Fibroblast of lung (primary cell): ENCODE measurements at places on chromosomes 2 and 18. TPM values are rescaled to one million over a fixed set of nuclear protein-coding genes. Genes with fewer than 3 reads are reported as not detected.

The SCYGR4 gene
- total RNA-seq, result not detected in 2 replicates

DNA sequence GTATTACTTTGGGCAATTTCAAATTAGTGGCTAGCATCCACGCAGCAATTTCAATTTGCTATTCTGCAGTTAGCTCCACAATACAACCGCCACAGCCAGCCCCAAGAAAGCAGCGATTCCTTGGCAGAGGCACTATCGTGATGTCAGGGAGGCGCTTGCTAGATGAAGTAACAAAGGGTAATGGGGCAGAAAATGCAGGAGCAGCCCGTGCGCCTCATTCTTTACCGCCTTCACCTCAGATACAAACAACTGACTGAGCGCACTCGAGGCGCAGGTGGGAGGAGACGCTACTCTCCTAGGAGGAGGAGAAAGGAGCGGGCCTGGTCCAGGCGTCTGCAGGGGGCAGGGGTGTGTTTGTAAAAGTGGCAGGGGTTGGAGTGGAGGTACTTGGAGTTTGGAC is 76.9 kb upstream of the ASB18 start:
- no peaks in the 10 kb centered on the region for H3K27me3 ChIP-seq
- no peaks in the 10 kb centered on the region for H3K4me1 ChIP-seq
- H3K36me3 ChIP-seq, result no peaks in the 10 kb centered on the region
- DNase-seq, result no peak
- no peak overlapping the region for H3K27ac ChIP-seq

The GALNT14 gene
- under 0.01 and 0.83 TPM in 2 replicates for total RNA-seq

- no peak for DNase-seq
- no peaks in the 10 kb centered on the region for H3K36me3 ChIP-seq
- H3K4me3 ChIP-seq, result peak overlapping the region; percentile 53
- H3K27ac ChIP-seq, result peak overlapping the region; percentile 64
- no peaks in the 10 kb centered on the region for H3K27me3 ChIP-seq
These were observed 592 bp upstream of the MARS2 start for GRCh38 chr2:197704434-197705120.

DNA sequence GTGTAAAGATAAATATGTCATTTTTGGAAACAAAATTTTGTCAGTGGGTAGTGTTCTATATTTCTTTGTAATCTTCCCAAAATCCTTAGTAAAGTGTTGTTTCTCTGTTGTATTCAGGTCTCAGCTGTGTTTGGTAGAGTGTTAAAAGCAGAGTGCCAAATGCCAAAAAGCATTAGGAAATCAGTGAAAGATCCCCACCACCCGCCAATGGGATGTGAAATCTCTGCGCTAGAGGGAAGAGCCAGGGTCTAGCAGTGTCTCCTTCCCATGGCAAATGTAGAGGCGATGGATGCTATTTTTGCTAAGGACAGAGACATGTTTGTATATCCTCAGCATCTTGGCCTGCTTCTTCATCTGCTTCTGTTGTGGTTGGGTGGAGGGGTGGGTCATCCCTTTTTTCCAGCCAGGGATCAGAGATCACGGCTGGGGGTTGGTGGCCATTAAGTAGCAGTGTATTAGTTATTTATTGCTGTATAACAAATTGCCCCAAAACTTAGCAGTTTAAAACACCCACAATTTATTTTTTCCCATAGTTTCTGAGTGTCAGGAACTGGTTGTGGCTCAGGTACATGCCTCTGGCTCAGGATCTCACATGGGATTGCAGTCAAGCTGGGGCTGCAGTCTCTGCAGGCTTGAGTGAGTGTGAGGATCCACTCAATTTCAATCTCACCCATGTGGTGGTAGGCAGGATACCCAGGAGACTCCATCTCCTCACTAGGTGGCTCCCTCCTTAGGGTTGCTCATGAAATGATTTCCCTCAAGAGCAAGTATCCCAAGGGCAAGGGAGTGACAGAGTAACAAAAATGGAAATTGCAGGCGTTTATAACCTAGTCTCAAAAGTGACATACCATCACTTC is 211.9 kb downstream of the MYCN start:
- no peaks in the 10 kb centered on the region for H3K36me3 ChIP-seq
- no peak overlapping the region for H3K27ac ChIP-seq

DNA sequence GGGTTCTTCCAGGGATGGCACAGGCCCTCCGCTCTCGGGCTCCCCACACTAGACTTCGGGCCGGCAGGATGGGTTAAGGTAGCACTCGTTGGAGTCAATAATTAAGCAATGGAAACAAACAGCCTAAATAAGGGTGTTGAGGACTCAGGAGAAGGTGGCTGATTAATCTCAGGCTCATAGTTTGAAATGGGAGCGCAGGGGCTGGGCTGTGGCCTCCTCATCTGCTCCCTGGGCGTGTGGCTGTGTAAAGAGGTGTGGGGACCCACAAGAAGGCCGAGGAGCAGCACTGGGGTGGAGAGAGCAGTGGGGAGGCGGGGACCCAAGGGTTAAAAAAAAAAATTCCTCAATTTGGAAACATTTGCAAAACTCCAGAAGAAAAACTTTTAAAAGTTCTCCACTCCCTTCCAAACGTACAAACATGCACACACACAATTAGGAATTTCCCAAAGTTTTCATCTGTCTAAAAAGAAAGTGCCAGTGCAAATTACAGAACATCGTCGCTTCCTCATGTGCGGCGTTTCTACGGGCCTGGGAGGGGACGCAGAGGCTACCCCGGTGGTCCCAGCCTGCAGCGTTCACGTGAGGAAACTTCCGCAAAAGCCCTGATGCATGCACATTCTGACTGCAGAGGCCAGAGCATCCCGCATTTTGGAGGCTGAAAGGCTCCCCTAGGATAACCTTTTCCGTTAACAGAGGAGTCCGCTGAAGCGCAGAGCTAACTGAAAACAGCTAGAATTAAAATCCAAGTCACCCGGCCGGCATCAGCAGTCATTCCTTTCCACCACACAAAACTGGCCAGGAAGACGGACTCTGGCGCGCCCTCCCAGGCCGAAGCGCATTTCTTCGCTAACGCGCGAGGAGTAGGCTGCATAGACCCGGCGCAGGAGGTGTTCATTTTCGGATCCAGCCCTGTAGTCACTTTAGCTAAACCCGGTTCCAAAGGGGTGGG is 1.0 kb upstream of the TUBB6 start:
- peak overlapping the region; percentile 53 for H3K4me3 ChIP-seq
- no peaks in the 10 kb centered on the region for H3K27me3 ChIP-seq
- H3K36me3 ChIP-seq, result peaks cover 5% of the 10 kb centered on the region
- peak overlapping the region; percentile 94 for H3K27ac ChIP-seq
- peak; percentile 79 for DNase-seq

DNA sequence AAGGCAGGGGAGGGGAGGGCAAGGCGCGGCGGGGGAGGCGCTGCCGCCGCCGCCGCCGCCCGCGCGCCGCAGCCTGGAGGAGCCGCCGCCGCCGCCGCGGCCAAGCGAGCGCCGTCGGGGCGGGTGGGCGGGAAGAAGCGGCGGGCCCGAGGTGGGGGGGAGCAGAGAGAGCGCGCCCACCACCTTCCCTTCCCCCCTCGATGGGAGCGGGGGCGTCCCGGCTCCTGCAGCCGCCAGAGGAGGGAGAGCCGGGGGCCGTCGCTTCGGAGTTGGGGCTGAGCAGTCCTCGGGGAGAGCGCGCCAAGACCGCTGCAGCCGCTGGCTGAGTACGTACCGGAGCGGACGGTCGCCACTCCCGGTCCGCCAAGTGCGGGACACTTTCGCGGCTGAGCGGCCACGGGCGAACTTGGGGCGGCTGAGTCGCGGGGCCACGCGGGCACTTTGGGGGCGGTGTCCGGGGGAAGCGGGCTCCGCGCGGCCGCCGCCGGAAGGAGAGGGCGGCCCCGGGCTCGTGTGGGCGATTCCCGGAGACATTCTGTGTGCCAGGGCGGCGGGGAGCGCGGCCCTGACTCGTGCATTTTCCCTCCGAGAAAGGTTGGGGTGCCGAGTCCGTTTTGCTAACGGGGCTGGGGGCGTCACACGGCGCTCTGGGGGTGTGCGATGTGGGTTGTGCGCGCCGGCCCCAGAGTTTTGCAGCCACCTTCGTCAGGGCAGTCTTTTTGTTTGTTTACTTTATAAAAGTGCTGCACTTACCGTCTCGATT is at the start of gene NAB1:
Gene NAB1, plus strand, starts transcription at position 49 of the 763 bp plus-strand sequence. CDS start 10,094 bp downstream, outside the sequence.
- H3K27me3 ChIP-seq, result no peaks in the 10 kb centered on the region
- H3K27ac ChIP-seq, result peak within 1 kb of the TSS; percentile 82
- DNase-seq, result no peak
- peak within 1 kb of the TSS; percentile 53 for H3K4me3 ChIP-seq

- H3K4me3 ChIP-seq, result no peak overlapping the region
- H3K36me3 ChIP-seq, result no peaks in the 10 kb centered on the region
- H3K4me1 ChIP-seq, result no peaks in the 10 kb centered on the region
- no peak overlapping the region for H3K27ac ChIP-seq
These were observed 113.2 kb downstream of the PIGN start for GRCh38 chr18:62073461-62074281.

- H3K27ac ChIP-seq, result no peak overlapping the region
- no peak for DNase-seq
- peaks cover 18% of the 10 kb centered on the region for H3K4me1 ChIP-seq
- H3K36me3 ChIP-seq, result peaks cover 4% of the 10 kb centered on the region
These were observed 6.1 kb downstream of the ADCY3 start for GRCh38 chr2:24913911-24914310.

- H3K36me3 ChIP-seq, result no peaks in the 10 kb centered on the region
- no peaks in the 10 kb centered on the region for H3K4me1 ChIP-seq
- H3K4me3 ChIP-seq, result no peak overlapping the region
- peaks cover 2% of the 10 kb centered on the region for H3K27me3 ChIP-seq
- no peak overlapping the region for H3K27ac ChIP-seq
- DNase-seq, result no peak
These were observed 137.9 kb upstream of the RAB12 start for GRCh38 chr18:8471372-8471771.

DNA sequence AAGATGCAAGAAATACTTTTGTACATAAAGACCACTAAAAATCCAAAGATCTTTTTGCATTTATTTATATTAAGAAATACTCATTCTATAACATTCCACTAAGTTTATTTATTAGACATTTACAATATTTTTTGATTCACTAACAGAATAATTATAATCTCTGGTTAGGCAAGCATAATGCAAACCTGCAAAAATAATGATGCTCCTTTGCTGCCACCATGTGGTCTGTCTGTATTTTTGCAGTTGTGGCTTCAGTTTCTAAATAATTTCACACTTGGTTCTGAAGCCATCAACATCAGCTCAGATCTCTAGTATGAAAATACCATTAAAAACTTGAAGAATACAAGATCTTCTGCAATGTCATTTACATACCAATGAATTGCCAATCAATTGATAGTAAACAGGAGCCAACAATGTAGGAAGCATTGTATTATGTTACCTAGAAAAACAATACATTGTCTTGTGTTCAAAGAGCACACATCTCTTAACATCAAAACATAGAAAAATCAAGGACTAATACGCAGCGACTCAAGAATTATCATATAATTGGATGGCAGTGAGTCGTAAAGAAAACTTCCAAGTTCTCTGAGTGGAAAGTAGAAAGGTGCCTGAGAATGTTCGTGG is 28.8 kb upstream of the WDR75 start:
- H3K27me3 ChIP-seq, result no peaks in the 10 kb centered on the region
- no peaks in the 10 kb centered on the region for H3K36me3 ChIP-seq
- H3K27ac ChIP-seq, result peak overlapping the region; percentile 62
- peaks cover 9% of the 10 kb centered on the region for H3K4me1 ChIP-seq
- H3K4me3 ChIP-seq, result no peak overlapping the region
- DNase-seq, result peak; percentile 89

GRCh38 chr2:222297600-222297935 is 1.2 kb downstream of the PAX3 start:
- H3K27ac ChIP-seq, result no peak overlapping the region
- H3K36me3 ChIP-seq, result no peaks in the 10 kb centered on the region
- H3K4me3 ChIP-seq, result no peak overlapping the region
- peaks cover 2% of the 10 kb centered on the region for H3K4me1 ChIP-seq
- DNase-seq, result no peak

- no peaks in the 10 kb centered on the region for H3K27me3 ChIP-seq
- peak overlapping the region; percentile 49 for H3K27ac ChIP-seq
- H3K36me3 ChIP-seq, result no peaks in the 10 kb centered on the region
- peak overlapping the region; percentile 55 for H3K4me3 ChIP-seq
- H3K4me1 ChIP-seq, result peaks cover 2% of the 10 kb centered on the region
These were observed 681 bp upstream of the NRP2 start for GRCh38 chr2:205681401-205682238.

The FER1L5 gene
- 0.50 and 0.51 TPM in 2 replicates for total RNA-seq

The OSBPL6 gene
- 2.1 and 5.3 TPM in 2 replicates for total RNA-seq

DNA sequence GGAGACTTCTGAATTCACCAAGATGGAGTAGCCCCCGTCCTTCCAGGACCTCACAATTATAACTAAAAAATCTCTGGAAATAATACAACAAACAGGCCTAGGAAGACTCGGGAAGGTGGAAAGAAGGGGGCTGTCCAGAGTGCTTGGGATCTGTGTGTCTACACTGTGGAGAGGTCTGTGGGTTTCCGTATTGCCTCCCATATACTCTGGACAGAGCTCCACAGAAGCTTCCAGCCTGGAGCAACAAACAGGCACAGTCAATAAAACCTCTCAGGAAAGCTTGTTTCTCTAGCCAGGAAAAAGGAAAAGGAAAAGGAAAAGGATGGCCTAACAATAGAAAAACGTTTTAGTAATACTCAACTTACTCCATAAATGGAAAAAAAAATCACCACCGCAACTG is 655.9 kb downstream of the DSC3 start:
- no peak for DNase-seq
- no peak overlapping the region for H3K4me3 ChIP-seq
- H3K36me3 ChIP-seq, result no peaks in the 10 kb centered on the region
- H3K4me1 ChIP-seq, result no peaks in the 10 kb centered on the region
- no peak overlapping the region for H3K27ac ChIP-seq

DNA sequence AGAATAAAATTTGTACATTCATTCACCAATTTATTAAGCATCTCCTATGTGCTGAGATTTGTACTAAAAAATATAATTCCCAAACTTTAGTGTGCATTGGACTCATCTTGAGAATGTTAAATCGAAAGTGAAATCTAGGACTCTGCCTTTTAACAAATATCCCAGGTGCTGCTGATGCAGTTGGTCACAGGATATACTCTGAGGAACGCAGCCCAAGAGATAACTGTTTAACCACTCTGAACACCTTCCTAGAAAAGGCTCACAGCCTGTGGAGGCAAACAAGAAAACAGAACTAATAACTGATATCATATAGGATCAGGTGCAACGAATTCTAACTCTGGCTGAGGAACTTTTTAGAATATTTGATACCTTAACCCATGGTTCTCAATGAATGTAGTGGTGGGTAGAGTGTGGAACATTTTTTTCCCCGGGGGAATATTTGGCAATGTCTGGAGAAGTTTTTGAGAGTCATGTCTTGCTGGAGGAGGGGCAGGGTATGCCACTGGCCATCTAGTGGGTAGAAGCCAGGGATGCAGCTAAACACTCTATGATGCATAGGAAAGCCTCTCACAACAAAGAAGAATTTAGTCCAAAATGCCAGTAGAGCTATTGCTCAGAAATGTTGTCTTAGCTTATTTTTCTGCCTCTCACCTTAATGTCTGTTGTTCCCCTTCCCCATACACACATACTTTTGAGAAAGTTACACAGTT is 96.5 kb downstream of the EHBP1 start:
- no peaks in the 10 kb centered on the region for H3K27me3 ChIP-seq
- DNase-seq, result no peak
- H3K4me1 ChIP-seq, result no peaks in the 10 kb centered on the region
